ENCODE measurements at places on chromosomes 12 and 14. TPM values are rescaled to one million over a fixed set of nuclear protein-coding genes. Genes with fewer than 3 reads are reported as not detected.

GRCh38 chr12:18552829-18553228, 185.0 kb downstream of the PLCZ1 start:
- DNase-seq: no peak

DNA sequence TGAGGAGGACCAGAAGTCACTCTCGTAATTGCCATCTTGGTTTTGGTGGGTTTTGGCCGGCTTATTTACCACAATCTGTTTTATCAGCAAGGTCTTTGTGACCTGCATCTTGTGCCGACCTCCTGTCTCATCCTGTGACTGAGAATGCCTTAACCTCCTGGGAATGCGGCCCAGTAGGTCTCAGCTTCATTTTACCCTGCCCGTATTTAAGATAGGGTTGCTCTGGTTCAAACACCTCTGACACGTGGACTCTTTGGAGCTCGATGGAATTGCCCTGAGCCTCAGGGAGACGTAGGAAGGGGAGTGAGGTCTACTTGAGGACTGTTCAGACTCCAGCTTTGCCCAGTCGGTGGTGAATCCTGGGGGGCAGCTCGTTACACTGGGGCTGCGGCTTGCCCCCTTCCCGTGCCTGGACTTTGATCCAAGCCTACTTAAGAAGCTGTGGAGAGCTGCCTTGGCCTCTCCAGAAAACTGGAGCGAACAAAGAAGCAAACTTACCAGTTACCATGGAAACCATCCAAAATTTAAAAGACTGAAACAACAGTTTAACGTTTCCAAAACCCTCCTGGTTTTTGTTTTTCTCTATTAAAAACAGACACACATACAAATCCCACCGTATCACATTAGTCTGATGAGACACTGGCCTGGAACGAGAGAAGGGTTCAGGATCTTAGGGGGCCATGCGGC, 28.0 kb downstream of the CALM1 start:
- DNase-seq: peak; percentile 44

GRCh38 chr12:6684609-6685008, 4.6 kb downstream of the ZNF384 start:
- DNase-seq: no peak

GRCh38 chr12:40204337-40204736, 20.5 kb upstream of the LRRK2 start:
- DNase-seq: no peak

GRCh38 chr12:83971781-83972180, 940.8 kb downstream of the SLC6A15 start:
- no peak for DNase-seq

DNA sequence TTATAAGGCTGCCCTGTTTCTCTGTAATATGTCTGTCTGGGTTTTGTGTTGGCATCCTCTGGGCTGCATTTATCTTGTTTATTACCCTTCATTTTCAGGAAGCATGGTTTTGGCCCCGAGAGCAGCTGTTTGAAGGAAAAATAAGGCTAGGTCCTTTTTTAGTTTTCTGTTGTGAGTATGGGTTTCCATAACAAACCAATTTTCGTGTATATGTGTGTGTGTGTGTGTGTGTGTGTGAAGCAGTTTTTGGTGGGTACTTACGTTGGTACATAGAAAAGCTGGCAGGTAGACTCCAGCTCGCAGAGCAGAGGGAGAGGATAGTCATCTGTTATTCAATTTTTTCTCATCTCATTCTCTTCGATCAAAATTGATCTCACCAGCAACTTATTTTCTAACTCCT, 52.5 kb downstream of the MAPKAPK5 start:
- DNase-seq: no peak

DNA sequence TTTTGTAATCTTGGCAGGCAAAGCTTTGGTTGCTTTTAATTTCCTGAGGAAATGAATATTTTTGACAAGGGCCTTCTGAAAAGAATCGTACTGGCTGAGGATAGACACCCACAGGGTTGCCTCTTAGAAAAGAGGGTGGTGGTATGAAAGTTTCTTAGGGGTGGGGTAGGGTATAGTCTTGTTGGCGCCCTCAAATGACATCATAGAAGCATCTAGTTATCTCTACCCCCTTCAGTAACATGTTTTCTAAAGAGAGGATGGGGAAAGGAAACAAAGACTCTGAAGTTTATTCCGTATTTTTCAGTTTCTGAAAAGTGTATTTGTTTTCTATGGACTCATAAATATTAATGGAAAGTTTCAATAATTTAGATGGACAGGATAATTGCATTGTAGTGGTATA, 13.7 kb downstream of the PRKCH start:
- DNase-seq: no peak

- no peak for DNase-seq
These were observed 7.8 kb downstream of the CKB start for GRCh38 chr14:103514596-103515421.

- DNase-seq: peak; percentile 28
These were observed 17.4 kb upstream of the B4GALNT3 start for GRCh38 chr12:442235-442884.

GRCh38 chr14:22434901-22435550, 154.0 kb downstream of the DAD1 start:
- no peak for DNase-seq

GRCh38 chr14:85471744-85472143, 58.2 kb upstream of the FLRT2 start:
- no peak for DNase-seq

- no peak for DNase-seq
These were observed 154.1 kb downstream of the BTG1 start for GRCh38 chr12:91991399-91992187.

- no peak for DNase-seq
These were observed 30.2 kb downstream of the KCTD10 start for GRCh38 chr12:109446869-109447268.

- no peak for DNase-seq
These were observed 50.4 kb downstream of the ACADS start for GRCh38 chr12:120775862-120776552.

DNA sequence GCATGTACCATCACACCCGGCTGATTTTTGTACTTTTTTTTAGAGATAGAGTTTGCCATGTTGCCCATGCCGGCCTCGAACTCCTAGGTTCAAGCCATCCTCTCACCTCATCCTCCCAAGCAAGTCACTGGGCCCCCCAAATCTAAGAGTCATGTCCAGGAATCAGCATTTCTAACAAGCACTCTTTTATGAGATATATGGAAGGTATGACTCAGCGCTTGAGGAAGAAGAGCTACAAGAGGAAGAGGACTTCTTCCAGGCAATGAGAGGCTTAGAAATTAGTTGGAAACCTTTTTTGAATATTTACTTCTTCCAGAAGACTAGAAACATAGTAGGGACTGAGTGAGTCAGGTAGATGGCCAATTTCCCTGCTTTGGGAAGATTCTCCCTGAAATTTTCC, 114.5 kb downstream of the HMGA2 start:
- DNase-seq: no peak

GRCh38 chr14:75773046-75773445, 112.0 kb downstream of the TTLL5 start:
- no peak for DNase-seq

- DNase-seq: no peak
These were observed 88.6 kb downstream of the PAX9 start for GRCh38 chr14:36750244-36750643.

DNA sequence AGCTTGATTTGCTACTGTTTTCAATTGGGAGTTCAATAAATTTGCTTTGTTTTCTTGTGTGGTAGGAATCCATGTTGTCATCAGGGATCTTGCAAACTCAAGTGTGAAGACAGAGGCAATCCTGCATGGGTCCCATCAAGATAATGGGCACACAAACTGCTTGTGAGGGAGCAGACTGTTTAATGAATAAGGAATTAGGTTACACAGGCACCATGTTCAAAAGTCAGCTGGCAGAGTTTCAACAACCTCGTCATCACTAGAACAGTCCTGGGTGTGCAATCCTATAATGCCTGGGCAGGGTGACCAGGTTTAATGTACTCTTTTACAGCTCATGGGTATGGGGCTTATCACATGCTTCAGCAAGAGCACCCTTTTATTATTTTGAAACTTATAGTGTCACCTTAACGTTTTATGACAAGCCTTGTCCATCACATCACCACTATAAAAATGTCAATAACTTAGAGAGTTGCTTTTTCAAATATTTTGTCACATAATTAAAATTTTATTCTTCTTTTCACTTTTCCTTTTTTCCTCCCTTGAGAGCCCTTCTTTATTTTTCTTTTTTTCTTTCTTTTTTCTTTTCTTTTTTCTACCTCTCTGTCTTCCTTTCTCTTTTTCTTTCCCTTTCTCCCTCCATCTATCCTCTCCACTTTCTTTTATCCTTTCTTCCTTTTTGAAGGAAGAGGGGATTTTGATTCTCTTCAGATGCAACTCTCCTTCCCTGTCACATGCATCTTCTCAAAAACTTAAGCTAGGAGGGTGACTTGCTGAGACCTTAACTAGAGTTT, 252.2 kb upstream of the ATP2B1 start:
- no peak for DNase-seq

DNA sequence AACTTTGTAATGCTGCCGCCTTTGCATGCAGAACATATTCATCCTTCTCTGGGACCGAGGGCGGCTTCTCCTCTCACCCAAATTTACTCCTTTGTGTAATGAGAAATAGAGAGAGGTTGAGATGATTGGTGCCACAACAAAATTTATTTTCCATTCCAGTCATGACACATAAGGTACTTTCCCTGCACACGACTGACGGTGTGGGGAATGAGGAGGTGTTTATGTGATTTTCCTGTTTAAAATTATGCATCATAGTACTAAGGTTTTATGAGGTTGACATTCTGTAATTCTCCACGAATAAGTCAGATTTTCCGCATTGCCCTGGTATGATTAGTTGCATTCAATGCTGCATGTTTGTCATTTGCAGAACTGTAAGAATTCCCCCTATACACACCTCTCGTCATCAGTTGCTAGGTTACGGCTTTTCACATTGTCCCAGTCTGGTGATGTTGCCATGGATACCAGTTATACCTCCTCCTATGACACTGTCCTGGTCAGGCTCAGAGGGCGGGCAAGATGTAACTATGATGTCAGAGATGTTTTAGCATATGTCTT, 23.1 kb downstream of the BICDL1 start:
- no peak for DNase-seq

- no peak for DNase-seq
These were observed 64.7 kb downstream of the TMCC3 start for GRCh38 chr12:94585626-94586025.

DNA sequence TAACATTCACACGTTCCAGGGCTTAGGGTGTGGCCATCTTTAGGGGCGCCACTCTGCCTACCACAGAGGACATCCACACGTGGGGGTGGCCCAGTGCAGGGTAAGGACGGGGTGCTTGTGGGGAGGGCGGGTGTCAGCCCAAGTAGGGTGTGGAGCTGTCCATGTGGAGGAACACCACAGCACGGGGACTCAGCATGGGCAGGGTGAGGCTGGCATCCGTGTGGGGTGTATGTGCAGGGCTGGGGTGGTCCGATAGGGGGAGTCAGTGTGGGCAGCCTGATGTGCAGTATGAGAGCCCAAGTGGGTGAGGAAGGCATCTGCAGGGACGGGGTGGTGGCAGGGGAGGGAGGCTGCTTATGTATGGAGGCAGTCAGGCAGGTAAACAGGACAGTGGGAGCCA, 17.7 kb downstream of the PSMC1 start:
- no peak for DNase-seq

- no peak for DNase-seq
These were observed 39.9 kb downstream of the TBC1D30 start for GRCh38 chr12:64864319-64864718.

- DNase-seq: no peak
These were observed 983 bp upstream of the COPS7A start for GRCh38 chr12:6722863-6723262.

DNA sequence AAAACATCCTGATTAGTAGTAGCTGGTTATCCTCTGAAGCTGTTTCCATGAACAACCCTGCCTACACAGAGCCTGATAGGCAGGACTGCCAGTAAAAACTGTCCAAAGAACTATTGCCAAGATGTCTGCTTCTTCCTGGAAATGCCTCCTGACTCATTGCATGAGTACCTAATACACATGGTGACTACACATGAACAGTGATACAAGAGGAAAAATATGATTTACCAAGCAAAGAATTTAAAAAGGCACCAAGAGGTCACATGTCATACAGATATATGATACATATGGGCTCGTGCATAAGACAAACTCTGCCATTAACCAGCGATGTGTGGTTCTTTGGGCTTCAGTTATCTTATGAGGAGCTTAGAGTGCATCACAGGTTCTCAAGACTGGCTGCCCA, 552.3 kb downstream of the SLC16A7 start:
- no peak for DNase-seq

DNA sequence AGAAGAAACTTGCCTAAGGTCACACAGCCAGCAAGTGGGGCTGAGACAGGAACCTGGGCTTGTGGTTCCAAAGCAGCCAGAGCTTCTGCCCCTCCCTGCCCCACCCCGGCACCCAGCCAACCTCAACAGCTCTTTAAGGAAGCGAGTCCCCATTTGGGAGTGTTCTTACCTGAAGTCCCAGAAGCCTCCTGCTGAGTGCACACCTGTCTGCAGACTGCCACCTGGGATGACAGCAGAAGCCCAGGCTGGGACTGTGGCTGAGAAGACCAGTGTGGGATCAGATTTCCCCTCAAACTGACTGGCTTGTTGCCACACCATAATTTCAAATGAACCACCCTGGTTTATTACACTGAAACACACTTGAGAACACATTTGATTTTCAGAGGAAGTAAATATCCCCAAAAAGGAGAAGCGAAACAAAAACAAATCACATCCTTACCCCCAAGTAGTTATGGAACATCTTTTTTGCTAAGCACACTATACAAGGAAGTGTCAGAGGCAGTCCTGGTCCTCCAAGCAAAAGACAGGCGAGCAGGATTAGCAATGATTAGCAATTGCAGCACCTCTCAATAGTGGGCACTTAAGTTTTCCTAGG, 6.3 kb upstream of the RIN3 start:
- no peak for DNase-seq

ETFBKMT gene
- polyA plus RNA-seq: 3.0 TPM

POTEG gene
- polyA plus RNA-seq: not detected

PIP4K2C gene
- 12.1 TPM for polyA plus RNA-seq

AQP6 gene
- polyA plus RNA-seq: 0.09 TPM

LRP1 gene
- polyA plus RNA-seq: 130 TPM

EPYC gene
- polyA plus RNA-seq: not detected

CTSG gene
- polyA plus RNA-seq: 1.6 TPM

OR10G2 gene
- not detected for polyA plus RNA-seq

NPFF gene
- 0.48 TPM for polyA plus RNA-seq

CISTR gene
- not detected for polyA plus RNA-seq

ZNF839 gene
- polyA plus RNA-seq: 13.1 TPM

SCNN1A gene
- 0.49 TPM for polyA plus RNA-seq

GYS2 gene
- polyA plus RNA-seq: 0.06 TPM
